ENCODE measurements at places on chromosomes 11 and 22. TPM values are rescaled to one million over a fixed set of nuclear protein-coding genes. Genes with fewer than 3 reads are reported as not detected.

The STX5 gene
- 30.8 TPM for total RNA-seq

The MMP8 gene
- not detected for total RNA-seq

DNA sequence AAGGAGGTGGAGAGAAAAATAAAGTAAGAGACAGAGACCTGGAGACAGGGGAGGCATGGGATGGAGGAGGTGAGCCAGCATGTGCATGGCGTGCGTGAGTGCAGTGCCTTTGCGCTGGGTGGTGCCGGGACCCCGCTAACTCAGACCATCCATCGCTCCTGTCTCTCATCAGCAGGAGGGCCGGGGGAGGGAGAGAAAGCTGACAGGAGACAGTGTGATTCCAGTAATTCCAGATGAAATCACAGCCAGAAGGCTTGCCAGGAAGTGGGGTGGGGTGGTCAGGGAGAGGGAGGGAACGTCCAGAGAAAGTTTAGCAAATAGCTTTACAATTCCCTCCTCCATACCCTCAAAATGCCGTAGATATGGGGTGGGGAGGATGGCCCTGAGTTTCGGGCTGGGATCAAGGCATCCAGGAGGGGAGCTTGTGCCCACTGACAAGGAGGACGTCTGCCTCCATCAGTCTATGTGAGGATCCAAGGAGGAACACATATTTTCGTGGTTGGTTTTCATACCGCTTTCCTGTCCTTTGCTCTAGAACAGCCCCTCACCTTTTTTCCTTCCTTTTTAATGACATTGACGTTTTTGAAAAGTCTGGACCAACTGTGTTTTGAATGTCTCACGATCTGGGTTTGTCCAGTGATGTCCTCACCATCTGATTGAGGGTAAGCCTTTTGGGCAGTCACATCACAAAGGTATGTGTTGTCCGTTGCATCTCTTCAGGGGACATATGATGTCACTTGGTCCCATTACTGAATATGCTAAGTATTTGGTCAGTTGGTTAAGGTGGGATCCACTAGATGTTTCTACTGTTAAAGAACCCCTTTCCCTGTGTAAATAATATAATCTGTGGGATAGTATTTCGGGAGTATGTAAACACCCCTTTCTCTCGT is 567.3 kb downstream of the MIAT start:
- H3K4me3 ChIP-seq: no peak overlapping the region
- DNase-seq: no peak
- no peaks in the 10 kb centered on the region for H3K27me3 ChIP-seq
- no peaks in the 10 kb centered on the region for H3K36me3 ChIP-seq

DNA sequence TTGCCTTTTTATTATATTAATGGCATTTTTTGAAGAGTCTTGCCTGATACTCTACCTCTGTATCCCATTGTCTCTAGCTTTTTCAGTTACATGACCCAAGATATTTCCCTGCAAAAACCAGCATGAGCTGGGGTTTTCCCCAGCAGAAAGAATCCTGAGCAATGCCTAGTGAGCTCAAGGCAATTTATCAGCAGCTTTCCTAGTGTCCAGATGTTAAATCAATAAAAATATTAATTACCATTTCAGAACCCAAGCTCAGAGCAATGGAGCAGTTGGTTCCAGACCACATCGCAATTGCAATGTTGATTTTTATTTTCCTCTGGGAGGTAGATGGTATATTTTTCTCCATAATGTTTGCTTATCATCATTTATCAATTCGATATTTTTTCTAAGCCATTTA is 137.2 kb downstream of the RAB38 start:
- no peak overlapping the region for H3K27ac ChIP-seq
- DNase-seq: no peak
- H3K27me3 ChIP-seq: peaks cover 9% of the 10 kb centered on the region

DNA sequence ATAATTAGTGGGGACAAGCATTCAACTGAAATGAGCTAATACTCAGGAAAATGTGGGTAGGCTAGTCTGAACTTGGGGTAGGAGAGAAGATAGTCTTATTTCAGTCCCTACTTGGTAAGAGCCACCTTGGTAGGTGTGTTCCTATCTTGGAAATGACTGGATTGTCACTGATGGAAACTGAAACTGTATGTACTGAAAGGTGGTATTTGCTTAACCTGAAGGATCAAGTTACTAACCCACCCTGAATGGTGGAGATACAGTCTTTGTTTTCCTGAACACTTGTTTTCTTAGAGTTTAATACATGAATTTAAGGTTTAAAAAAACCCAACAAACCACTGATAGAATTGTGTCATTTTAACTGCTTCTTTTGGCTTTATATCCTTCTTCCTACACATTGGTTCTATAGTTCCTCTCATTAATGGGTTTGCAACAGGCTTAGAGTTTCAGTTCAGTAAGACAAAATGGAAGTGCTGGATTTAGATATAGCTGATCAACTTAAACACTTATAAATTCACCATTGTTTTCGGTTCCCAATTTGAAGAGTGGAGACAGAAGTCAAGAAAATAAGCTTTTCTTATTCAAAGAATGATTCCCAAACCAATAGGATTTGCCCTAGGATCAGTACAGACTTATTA is 4.2 kb downstream of the FAR1 start:
- H3K27ac ChIP-seq: no peak overlapping the region
- H3K4me3 ChIP-seq: no peak overlapping the region
- peaks cover 22% of the 10 kb centered on the region for H3K36me3 ChIP-seq
- DNase-seq: no peak
- peaks cover 35% of the 10 kb centered on the region for H3K4me1 ChIP-seq
- H3K27me3 ChIP-seq: peaks cover 2% of the 10 kb centered on the region

All from activated CD8-positive, alpha-beta memory T cell treated with anti-CD3 and anti-CD28 coated beads, Interleukin-2, amount 10 ng/mL, durations not matched to agents 7 days and 5 days (primary cell).